ENCODE measurements at places on chromosomes 13 and 19.

DNA sequence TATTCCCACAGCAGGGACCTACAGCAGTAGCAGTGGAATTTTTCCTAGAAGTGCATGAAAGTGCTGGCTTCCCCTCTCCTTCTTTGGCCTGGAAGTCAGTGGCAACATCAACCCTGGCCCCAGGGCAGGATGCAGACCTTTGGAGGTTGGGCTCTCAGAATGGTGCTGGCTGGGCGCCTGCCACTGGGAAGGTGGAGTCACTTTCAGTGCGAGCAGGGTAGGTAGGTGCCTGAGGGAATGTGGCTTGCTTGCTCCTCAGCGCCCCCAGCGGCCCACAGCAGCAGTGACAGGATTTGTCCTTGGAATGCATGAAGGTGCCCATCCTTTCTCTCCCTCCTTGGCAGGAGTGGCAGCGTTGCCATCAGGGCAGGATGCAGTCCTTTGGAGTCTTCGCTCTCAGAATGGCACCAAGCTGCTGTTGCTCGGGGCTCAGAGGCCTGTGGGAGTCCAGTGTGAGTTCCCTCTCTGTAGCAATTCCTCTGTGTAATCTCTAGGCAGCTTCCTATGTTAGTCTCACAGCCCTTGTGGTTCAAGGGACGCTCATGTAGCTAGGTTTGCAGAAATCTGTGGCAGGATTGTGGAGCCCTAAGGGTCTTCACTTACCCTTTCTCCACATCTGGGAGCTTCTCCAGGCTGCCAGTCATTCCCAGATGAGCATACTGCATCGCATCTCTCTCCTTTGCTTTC, 354.4 kb upstream of the DACH1 start:
- peak; percentile 38 for DNase-seq

GRCh38 chr19:18204394-18205199, 755 bp upstream of the RAB3A start:
- DNase-seq = peak; percentile 82

GRCh38 chr13:46206143-46206542, 5.6 kb upstream of the LRRC63 start:
- DNase-seq = no peak

DNA sequence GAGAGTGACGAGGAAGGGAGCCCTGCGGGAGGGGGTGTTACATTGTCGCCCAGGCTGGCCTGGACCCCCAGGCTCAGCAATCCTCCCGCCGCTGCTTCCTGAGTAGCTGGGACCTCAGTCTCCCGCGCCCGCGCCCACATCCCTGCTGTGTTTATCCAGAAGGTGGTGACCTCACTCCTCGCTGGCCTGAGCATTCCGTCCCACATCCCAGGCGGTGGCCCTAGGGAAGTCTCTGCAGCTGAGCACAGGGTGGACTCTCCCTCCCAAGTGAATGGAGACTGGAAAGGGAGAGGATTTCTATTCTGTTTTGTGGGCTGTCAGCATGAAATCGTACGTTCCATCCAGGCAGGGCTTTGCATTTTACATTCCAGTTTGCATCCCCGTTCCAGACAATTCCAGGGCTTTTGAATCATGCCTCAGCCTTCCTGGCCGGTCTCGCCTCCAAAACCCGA, 401 bp upstream of the ZNF765 start:
- DNase-seq = peak; percentile 49

DNA sequence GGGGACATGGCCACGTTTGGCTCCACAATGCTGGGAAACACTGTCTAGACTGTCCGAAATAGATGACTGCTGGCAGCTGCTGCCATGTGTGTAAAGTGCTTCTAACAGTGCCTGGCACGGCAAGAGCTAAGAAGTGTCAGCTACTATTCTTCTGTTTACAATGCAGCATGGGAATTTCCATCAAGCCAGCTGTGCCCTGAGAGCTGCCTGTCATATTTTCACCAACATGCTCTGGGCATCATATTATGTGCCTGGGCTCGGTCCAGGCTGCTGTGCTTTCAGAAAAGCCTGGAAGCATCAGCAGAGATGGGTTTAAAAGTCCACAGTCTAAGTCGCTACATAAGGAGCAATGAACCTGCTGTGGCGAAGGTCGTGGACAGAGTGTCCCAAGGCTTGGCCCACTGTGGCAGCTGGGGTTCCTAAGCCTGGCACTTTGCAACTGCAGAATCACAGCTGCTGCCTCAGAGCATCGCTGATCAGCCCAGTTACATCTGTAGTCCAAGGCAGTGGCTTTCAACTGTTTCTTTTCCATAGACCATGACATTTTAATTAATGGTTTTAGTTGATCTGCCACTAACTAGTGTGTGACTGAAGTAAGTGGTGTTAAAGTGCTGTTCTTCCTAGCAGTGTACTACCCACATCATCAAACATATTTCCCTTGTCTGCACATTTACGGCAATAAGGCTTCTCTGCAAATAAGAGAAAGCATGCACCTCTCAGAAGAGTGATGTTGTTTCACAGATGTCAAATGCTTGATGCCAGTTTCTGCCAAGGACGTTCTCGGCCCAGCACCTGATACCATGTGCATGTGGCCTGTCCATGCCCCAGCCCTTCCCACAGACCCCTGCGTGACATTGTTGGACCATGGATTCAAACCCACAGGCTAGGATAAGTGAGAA, 95.7 kb upstream of the C1QTNF9B start:
- DNase-seq = no peak

- no peak for DNase-seq
These were observed 28.0 kb upstream of the RB1 start for GRCh38 chr13:48275507-48275906.

DNA sequence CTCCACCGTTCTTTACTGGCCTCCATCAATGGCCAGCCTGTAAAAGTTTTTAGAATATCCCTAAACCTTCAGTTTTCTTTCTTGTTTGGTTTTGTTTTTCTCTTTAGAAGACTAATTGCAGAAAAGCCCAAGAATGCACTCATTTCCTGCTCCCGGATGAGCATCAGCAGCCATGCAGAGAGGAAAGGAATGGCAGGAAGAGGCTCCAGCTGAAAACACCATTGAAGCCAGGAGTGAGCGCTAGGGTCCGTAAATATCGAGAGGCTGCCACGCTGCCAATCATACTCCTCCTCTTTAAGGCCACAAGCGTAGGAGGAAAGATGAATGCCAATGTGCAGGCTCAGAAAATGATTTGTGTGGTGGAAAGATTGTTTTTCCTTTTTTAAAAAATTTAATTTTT, 57.4 kb upstream of the UBE2L5 start:
- DNase-seq = peak; percentile 30

GRCh38 chr19:30802424-30803013, 430.3 kb downstream of the ZNF536 start:
- no peak for DNase-seq

DNA sequence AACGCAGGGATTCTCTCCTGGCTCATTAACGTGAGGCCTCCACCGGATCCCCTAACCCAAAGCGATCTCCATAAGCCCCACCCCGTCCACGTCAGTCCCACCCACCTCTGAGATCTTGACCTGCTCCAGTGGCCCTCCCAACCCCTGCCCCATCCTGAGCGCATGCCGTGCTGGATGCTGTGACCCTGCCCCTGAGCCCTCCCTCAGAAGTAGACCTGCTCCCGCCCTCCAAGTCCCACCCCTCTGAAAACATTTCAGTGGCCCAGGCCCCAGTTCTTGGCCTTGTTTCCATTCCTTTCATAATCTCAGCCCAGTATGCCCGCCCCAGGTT, 19.9 kb downstream of the LMTK3 start:
- DNase-seq = no peak

GRCh38 chr13:94079876-94080275, 399.6 kb downstream of the DCT start:
- DNase-seq = no peak

GRCh38 chr13:22108979-22109378, 438.1 kb downstream of the FGF9 start:
- no peak for DNase-seq

- no peak for DNase-seq
These were observed 225.4 kb downstream of the PCCA start for GRCh38 chr13:100314132-100314910.

DNA sequence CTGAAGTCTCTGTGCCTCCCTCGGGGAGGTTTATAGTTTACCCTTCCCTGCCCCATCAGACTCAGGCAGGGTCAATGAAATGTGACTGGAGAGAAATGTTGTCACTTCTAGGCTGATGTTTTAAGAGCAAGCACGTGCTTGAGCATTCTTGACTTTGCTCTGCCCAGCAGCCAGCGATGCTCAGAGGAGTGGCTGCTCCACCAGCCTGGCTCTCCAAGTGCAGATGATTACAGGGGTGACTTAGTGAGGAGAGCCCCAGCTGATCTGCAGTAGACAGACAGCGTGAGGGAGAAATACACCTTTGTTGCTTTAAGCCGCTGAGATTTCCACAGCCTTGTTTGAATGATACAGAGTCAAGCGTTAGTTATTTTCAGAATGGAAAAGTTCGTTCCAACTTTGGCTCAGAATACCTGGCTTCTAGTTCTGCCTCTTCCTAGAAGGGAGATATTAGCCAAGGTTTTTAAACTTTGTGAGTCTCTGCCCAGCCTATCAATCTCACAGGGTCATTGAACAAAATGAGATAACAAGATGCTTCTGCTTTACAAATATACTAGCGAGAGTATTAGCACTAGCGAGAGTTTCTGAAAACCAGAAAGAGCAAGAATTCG, 143.6 kb downstream of the OXGR1 start:
- no peak for DNase-seq

- no peak for DNase-seq
These were observed 39.2 kb downstream of the ZSWIM4 start for GRCh38 chr19:13834244-13835069.

GRCh38 chr13:20824762-20825476, 51.2 kb upstream of the EEF1AKMT1 start:
- no peak for DNase-seq

- no peak for DNase-seq
These were observed 36.4 kb downstream of the PSG11 start for GRCh38 chr19:42989851-42990250.

DNA sequence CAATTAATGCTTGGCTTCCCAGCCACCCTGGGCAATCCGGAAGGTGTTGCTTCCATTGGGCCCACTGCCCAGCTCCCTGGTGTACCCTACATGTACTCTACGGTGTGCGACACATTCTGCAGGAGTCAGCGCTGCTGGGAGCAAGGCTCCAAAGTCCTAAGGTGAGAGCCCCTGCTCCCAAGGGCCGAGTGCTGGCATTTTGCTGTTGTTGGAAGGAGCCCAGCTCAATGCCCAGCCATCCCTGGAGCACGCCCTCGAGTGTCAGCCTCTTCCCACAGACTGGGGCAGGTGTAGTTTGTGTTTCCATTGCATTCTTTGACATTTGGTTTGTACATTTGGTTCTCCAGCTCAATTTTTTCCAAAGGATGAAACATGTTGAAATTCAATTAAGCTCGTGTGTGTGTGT, 64.6 kb downstream of the GGACT start:
- DNase-seq = no peak

DNA sequence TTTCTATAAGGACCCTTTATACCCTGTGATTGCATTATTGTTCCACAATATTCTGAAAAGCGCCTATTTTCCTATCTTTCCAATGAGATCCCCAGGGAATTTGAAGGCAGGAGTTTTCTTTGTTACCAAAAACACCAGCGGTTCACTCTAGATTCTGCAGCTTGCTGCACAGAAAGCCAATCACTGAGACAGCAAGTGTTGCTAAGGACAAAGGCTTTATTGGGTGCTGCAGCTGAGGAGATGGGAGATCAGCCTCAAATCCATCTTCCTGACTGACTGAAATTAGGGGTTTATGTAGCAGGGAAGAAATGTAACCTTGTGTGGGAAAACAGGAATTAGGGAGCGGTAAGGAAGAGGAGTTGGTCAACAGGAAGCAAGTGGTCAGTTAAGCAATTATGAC, 42.6 kb upstream of the MYO16 start:
- DNase-seq = no peak

DNA sequence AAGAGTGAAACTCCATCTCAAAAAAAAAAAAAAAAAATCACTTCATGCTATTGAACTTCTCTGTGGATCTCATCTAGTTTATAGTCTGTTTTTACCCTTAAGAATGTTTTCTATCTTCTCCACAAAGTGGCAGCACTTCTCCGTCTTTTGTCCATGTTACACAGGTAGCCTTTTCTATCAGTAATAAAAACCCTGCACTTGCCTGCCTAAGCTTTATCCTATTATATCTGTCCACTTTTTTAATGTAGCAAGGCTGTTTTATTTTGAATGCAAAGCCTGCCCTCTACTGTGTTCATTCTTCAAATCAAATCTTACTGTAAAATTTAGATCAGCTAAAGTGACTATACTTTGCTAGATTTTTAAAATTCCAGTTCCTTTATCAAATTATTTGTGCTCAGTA, 124.0 kb downstream of the STOML3 start:
- no peak for DNase-seq

DNA sequence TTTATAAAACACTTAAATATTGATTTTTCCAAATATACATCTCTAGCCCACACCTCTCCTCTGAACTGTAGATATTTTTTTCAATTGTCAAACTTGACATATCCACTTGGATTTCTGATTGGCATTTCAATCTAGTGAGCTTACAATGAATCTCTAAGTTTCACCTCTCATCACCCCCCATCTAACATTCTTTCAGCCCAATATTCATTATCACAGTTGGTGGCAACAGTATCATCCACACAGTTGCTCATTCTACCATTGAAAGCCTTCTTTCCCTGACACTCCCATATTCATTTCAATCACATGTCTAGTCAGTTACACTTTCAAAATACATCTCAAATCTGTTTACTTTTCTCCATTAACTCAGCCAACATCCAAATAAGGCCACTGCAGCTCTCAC, 385.2 kb downstream of the PCDH20 start:
- no peak for DNase-seq

- DNase-seq = no peak
These were observed 13.8 kb downstream of the BIVM start for GRCh38 chr13:102812611-102813287.

GRCh38 chr13:51967482-51968446, 43.5 kb downstream of the ATP7B start:
- no peak for DNase-seq

- no peak for DNase-seq
These were observed 1431.0 kb upstream of the ATXN8OS start for GRCh38 chr13:68676513-68677115.

GRCh38 chr19:34316741-34317301, 48.2 kb upstream of the GPI start:
- no peak for DNase-seq

DNA sequence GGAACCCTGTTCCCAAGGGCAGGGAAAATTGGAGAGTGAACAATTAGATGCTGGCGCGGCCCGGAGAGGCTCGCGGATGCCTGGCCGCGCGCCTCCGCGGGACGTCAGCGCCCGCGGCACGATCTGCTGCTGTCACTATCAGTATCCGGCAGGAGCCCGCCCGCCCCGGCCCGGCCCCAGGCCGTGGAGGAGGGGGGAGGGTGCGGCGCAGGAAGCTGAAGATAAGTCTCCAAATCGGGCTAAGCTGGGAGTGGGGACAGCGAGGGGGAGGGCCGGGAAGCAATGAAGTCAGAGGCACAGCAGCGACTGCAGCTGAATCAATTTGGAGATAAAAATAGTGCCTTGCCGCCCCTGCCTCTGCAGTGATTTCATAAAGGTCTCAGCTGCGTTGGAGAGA, 441.5 kb upstream of the KLF12 start:
- peak; percentile 88 for DNase-seq

DNA sequence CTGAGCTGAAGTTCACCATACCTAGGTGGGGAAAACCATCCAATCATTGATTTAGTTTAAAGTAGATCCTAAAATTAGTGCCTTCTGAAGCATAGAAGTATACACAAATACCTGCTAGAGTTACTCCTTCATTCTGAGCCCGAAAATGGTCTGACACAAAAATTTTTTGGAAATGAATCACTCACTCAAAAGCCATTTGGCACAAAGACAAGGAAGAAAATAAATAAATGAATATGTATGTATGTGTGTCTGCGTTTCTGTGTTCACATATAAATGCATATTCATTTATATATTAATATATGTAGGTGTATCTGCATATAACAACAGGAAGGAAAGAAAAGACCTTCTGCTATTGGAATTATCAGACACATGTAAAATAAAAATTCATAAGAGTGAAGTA, 614.4 kb upstream of the PCDH9 start:
- no peak for DNase-seq

All from endothelial cell (in vitro differentiated cells).